Activated T-cell treated with anti-CD3 and anti-CD28 coated beads, Interleukin-2, amount 50 U/mL, for 1 hour (primary cell): ENCODE measurements at places on chromosomes 12 and 14.

DNA sequence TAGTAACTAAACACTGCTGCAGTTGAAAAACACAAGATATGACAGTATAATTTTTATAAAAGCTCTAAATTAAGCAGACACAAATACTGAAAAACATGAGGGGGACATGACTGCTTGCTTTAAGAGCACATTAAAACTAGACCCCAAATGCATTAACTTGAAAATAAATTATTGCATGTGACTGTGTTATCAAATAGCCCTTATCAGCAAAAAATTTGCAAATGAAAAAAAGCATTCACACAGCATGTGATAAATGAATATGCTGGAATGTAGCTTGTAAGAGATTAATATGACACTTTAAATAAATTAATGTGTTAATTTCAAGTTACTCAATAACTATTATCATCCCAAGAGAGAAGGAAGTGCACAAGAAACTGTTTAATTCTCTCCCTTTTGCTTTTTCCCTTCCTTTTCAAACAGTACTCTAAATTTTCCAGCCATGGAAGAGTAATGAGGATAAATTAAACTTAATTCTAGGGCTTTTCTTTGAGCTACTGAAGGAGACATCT lies 1422.1 kb upstream of the FLRT2 start:
- DNase-seq: no peak

DNA sequence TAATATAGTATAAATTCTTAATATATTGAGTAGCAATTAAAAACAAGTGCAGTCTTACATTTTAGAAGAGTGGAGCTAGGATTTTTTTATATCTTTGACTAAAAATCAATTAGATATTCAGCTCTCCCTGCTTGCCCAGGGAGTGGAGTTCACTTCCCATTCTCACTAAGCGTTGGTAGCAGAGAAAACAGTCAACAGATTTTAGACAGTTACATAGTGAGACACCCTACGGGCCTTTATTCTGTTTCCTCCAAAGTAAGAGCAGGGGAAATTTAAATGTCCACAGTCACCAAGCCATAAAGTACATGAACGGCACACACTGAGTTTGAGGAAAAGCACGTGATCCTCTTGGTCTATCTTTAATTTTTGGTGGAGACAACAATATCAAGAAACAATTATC lies 131.6 kb upstream of the PLEKHG7 start:
- no peak for DNase-seq

- DNase-seq: no peak
These were observed 14.7 kb downstream of the PTPRO start for GRCh38 chr12:15336768-15337553.

DNA sequence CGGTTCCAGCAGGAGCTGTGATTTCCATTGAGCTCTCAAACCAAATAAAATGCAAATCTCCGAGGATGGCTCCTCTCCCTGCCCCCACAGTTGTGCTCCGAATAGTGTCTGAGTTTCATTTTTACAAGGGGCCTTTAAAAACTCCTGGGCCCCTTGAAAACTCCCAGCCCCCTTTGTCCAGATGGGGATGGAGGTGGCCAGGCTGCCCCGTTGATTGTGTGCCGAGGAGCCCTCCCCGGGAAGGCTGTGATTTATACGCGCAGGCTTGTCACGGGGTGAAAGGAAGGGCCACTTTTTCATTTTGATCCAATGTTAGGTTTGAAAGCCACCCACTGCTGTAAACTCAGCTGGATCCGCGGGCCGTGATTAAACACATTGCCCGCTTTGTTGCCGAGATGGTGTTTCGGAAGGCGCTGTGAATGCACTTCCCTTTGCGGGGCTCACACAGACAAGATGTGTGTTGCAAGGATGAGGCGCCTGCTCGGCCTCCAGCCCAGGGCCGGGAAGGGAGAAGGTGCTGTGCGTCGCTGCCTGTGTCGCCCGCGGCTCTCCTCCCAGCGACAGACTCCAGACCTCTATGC lies 98.8 kb downstream of the TMEM132C start:
- no peak for DNase-seq

DNA sequence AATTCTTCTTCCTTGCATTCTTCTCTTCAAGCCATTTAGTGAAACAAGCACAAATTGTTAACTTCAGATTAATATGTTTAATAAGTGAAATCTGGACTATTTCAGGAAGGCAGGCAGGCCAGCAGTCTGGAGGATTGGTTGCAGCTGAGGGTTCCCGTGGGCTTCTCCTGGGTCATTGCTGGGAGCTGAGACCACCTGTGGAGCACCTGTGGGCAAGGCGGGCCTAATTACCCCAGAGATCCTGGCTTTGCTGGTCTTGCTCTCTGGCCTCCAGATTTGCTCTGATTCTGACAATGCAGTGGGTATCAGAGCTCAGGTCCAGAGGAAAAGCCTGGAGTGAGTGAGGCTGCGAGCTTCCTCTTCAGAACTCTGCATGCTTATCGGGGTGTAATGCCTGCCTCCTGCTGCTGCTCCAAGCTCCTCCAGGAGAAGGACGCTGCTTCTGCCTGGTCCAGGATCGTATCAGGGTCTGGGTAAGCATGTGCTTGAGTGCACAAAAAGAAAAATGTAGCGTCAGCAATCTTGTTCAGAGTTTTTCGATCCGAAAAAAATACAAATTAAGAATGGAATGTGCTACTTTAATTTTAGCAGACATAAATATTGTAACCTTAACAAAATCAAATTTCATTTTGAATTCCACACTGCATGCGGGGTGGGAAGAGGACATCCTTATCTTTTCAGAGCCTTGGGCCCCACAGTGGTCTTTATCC lies 93.8 kb downstream of the TMEM30B start:
- no peak for DNase-seq

DNA sequence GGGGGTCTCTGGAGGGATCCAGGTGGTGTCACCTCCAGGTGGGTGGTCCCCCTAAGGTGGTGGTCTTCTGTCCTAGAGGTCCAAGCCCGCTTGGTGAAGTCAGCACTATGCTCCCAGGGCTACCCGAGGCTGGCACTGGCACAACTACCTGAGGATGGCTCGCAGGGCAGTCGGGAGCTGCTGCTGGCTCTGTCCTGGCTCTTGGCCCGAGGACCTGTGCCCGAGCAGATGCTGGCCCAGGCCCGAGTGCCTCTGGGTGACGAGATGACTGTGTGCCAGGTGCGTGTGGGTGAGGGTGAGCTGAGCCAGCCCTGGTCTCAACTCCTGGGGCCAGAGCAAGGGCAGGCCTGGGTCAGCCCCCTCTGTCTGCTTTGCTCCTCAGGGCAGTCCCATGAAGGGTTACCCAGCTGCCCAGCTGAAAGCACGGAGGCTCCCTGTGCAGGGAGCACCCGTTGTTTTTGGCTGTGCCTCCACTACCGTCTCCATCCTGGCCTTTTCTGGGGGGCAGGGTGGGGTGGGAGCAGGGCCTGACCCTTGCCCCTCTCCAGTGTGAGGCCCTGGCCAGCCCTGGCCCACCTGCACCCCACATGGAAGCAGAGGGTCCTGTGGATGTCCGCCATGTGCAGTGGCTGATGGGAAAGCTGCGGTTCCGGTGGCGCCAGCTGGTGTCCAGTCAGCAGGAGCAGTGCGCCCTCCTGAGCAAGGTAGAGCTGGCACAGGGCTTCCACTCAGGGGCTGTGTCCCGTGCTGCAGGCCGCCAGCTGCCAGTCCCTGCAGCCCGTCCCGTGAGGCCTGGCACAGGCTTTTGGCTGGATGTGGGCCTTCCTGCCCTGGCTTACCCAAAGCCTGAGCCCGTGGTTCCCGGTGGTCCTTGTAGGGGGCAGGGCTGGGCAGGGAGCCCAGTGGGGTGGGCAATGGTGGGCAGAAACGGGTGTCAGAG lies 1.3 kb downstream of the TEDC1 start:
- DNase-seq: no peak
